Myometrial cell (primary cell): ENCODE measurements at places on chromosomes 3 and 15. TPM values are rescaled to one million over a fixed set of nuclear protein-coding genes. Genes with fewer than 3 reads are reported as not detected.

The ATXN7 gene
- total RNA-seq, result 5.0 and 19.6 TPM in 2 replicates

The CCDC71 gene
- total RNA-seq, result 31.9 and 41.5 TPM in 2 replicates

The GPR27 gene
- total RNA-seq, result not detected in 2 replicates

The SATB1 gene
- total RNA-seq, result 2.3 and 4.0 TPM in 2 replicates

The ROBO1 gene
- total RNA-seq, result 20.5 and 34.9 TPM in 2 replicates
